Natural killer cell treated with Interleukin-12 subunit alpha and Interleukin-12 subunit beta and Interleukin-15 and Interleukin-18, amount 100 ng/mL, for 72 hours (primary cell): ENCODE measurements at places on chromosomes 5 and 9. TPM values are rescaled to one million over a fixed set of nuclear protein-coding genes. Genes with fewer than 3 reads are reported as not detected.

CAPSL gene
- total RNA-seq, result not detected

PITX1 gene
- not detected for total RNA-seq

ZNF782 gene
- 4.5 TPM for total RNA-seq

EPB41L4B gene
- not detected for total RNA-seq

PROB1 gene
- 6.6 TPM for total RNA-seq

DENND1A gene
- total RNA-seq, result 28.8 TPM

LHX3 gene
- not detected for total RNA-seq

KLHL3 gene
- 1.4 TPM for total RNA-seq

CDC20B gene
- not detected for total RNA-seq

TMEM252 gene
- total RNA-seq, result not detected

PCDHA1 gene
- total RNA-seq, result not detected

ARL15 gene
- total RNA-seq, result 12.0 TPM

TOR2A gene
- total RNA-seq, result 31.9 TPM

PIP5KL1 gene
- total RNA-seq, result 3.7 TPM

SREK1 gene
- total RNA-seq, result 92.2 TPM

TAF11L9 gene
- total RNA-seq, result not detected

DDX4 gene
- total RNA-seq, result not detected

SMIM32 gene
- total RNA-seq, result not detected

SPINK13 gene
- not detected for total RNA-seq

GABRA6 gene
- total RNA-seq, result not detected

CCDC187 gene
- total RNA-seq, result not detected

TAF9 gene
- total RNA-seq, result 38.9 TPM

SLC6A7 gene
- total RNA-seq, result not detected

UHRF2 gene
- 50.2 TPM for total RNA-seq

SARDH gene
- 0.38 TPM for total RNA-seq

ATG10 gene
- 9.6 TPM for total RNA-seq

SLC46A2 gene
- total RNA-seq, result not detected

CCL19 gene
- total RNA-seq, result not detected
